ENCODE measurements at places on chromosomes 13 and 19.

- DNase-seq: peak; percentile 84
Measured at GRCh38 chr19:8311461-8312260, 3.5 kb upstream of the CD320 start.

DNA sequence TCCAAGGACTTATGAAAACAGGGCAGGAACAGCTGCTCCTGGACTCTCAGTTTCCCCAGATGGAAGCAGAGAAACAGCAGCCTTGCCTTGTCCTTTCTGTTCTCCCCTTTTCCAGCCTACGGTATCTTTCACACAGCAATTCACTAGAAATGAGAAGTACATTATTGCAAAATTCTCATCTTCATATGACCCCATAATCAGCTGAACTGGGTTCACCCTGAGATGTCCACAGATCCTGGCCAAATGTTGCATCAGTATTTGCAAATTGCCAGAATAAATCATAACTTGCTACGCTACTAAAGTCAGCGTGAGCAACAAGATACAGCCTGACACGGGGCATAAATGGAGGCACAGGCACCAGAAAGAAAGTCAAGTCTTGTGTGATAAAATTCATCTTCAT lies 16.1 kb downstream of the VSTM1 start:
- DNase-seq: no peak

DNA sequence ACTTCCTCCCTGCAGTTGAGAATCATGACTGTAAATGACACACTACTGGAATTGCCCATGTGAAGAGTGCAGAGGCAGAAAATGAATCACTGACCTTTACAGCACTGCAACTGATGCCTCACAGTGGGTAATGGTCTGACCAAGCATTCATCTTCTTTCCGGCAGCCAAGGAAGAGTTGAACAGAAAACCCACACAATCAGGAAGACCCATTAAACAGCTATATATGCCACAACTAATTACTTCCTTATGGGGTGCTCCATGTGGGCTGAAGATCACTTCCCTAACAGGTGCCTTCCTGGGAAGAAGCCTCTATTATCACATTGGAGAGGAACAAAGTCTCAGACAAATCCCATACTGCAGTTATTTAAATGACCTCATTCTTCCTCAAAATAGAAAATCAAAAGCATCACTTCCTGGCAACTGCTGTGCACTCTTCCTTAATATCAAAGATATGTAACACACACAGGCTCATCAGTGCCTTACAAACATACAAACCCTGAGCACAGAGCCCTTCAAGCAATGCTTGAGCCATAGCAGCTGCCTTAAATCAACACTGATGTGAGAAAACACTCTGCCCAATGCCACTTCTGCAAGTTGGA lies 45.8 kb downstream of the RUBCNL start:
- no peak for DNase-seq

DNA sequence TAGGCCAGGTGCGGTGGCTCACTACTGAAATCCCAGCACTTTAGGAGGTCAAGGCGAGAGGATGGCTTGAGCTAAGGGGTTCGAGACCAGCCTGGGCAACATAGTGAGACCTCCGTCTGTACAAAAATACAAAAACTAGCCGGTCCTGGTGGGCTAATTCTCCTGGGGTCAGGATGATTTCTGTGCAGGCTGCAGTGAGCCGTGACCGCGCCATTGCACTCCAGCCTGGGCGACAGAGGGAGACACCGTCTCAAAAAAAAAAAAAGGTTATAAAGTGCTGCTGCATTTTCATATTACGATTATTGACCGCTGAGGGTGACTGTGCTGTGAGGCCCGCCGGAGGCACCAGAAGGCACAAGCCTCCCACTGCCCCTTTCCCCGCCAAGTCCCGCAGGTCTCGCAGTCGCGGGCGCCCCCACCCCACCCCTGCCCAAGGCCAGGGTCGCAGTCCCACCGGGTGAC lies 477 bp upstream of the PLEKHF1 start:
- no peak for DNase-seq

GRCh38 chr13:106540613-106541012 lies 5.2 kb upstream of the EFNB2 start:
- DNase-seq: no peak

DNA sequence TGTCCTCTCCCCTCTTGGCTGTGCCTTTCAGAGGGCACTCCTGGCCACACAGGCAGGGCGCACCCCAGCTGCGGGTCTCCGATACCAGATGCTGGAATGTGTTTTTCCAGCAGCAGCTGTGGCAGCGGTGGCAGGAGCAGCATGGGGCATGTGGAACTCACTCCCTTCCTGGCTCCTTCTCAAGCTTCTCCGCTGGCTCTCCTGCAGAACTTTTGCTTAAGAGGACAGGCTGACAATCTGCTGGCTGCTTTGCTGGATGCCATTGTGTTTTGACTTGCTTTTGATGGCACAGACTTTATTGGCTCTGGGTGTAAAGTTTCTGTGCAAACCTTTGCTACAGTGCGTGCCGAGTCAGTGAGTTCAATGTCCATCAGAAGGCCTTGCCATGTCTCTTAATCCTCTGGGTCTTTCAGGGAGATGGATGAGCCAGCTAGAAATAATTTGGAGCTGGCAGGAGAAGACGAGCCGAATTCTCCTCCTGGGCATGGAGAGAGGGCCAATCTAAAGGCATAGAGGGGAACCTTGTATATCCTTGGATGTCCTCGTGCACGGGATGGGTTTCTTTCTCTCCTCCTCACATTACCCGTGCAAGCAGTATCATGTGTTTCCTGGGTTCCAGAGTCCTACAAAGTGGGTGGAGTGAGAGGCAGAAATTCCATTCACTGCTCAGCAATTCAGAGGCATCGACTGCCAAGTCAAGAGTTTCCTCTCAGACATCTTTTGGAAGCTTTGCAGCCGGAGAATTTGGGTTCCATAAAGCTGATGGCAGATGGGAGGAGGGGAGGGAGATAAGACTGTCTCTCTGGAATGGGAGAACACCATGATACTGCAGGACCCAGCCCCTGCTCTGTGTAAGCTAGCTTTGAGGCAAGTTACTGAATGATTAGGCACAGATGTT lies 231.2 kb downstream of the FGF9 start:
- no peak for DNase-seq

GRCh38 chr19:7924241-7924640 lies 1.7 kb downstream of the CTXN1 start:
- DNase-seq: no peak
